Anterior cingulate cortex (tissue), 58 donors: ENCODE measurements at places on chromosomes 7 and 10.

- DNase-seq, result no peak
Observed at GRCh38 chr10:59435707-59436106, 73.4 kb upstream of the FAM13C start.

DNA sequence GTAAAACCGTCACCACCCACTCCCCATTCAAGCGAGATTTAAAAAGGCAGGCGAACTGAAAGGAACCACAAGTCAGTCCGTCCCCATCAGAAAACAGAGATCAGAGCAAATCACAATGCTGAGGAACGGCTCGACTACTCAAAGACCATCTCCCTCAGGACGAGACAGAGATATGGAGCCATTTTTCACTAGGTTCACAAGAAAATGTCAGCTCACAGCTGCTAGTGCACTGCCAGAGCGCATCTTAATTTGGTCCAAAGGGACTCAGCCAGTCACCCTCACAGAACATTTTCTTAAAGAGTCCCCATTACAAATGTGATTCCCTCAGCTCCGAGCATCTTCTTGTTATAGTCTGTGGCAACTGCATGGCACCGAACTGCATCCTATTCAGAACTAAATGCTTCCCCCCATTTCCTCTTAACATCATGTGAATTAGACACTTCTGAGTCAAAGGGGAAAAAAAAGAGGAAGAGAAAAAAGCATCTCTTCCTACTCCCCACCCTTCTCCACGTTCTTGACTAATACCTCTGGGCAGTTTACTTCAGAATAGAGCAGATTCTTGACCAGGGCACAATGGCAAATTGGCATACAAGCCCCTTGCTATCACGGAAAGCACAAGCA, 683.9 kb downstream of the MAGI2 start:
- no peak for DNase-seq

DNA sequence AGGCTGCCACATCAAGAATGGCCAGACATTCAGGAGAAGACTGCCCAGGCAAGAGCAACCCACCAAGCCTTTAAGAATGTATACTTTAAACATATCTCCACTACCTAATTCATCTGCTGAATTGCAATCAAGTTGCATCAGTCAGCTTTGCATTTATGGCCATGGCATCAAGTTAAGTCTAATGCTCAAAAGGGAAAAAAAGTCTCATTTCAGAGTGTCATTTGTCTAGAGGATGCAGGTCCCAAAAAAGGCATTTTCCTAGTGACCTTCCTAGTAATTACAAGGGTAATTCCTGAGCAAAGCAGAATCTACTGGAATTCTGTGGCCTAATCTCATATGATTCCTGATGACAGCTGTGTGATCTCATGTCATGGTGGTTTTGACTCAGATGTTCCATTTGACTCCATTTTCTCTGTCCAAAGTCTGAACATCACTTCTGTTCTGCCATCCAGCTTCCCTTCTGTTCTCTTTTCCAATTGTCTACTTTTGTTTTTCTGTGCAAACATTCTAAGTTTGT, 7.3 kb upstream of the CABCOCO1 start:
- no peak for DNase-seq

- no peak for DNase-seq
Observed at GRCh38 chr7:110839866-110840265, 251.1 kb upstream of the LRRN3 start.

DNA sequence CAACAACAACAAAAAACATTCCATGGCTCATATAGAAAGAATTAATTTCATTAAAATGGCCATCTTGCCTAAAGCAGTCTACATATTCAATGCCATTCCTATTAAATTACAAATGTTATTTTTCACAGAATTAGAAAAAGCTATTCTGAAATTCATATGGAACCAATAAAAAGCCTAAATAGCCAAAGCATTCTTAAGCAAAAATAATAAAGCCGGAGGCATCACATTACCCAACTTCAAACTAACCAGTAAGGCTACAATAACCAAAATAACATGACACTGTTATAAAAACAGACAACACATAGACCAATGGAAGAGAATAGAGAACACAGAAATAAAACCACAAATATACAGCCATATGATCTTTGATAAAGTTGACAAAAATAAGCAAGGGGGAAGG, 330.4 kb downstream of the KIF20B start:
- no peak for DNase-seq

GRCh38 chr7:111108000-111108399, 17.1 kb downstream of the LRRN3 start:
- DNase-seq, result no peak

GRCh38 chr10:483261-483660, 206.2 kb downstream of the DIP2C start:
- DNase-seq, result no peak

GRCh38 chr10:93447970-93448369, 34.2 kb downstream of the MYOF start:
- no peak for DNase-seq

DNA sequence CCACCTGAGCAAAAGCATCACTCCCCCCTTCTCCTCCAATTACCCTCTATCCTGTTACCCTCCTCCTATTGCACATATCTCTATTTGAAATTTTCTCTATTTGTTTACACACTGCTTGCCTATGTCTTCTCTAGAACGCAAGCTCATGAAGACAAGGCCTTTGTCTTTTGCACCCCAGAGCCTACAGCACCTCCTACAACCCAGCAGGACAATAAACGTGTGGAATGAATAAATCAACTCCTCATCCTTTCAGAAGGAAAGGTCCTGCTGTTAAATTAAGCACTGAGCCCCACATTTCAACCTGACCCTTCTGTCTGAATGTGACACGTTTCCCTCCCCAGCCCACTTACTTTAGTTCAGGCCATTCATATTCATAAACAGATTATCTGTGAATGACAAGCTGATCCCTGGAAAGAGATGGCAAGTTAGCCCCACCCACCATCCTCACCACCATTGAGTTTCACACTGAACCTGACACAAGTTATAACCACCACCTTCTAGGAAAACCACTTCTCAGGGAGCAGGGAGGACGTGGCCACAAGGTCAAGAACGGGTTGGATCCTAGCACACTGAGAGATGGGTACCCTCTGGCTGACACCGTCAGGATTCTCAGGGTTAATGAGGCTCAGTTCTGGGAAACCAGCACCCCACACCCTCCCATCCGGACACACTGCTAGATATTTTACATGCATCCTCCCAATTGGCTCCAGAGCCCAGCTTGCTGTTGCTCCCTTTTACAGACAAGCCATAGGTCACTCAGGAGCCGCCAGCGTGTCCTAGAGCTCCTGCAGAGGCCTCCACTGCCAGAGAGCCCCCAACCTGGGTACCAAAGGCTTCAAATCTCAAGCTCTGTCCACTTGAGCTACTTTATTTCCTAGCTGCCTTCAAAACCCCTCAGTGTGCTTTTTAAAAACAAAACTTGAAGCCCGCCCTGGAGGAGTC, 934 bp downstream of the PRTFDC1 start:
- DNase-seq, result peak; percentile 43

- DNase-seq, result no peak
Observed at GRCh38 chr10:34260904-34261303, 554.2 kb downstream of the PARD3 start.

DNA sequence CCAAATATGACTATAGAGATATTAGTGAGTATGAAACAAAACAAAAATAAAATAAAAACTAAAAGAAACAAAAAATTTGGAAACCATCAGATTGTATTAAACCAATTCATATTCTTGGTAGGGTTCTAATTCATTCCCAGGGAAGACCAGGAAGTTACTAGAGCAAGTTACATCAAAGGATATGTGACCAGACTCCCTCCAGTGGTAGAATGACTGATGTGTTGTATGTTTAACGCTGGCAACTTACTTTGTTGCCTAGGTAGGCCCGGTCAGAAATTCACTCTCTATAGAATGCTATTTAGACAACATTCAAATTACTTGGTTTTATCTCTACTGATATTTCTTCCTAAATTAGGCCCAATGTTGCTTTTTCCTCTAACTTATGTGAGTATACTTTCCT, 5.2 kb downstream of the PHYHIPL start:
- DNase-seq, result no peak

DNA sequence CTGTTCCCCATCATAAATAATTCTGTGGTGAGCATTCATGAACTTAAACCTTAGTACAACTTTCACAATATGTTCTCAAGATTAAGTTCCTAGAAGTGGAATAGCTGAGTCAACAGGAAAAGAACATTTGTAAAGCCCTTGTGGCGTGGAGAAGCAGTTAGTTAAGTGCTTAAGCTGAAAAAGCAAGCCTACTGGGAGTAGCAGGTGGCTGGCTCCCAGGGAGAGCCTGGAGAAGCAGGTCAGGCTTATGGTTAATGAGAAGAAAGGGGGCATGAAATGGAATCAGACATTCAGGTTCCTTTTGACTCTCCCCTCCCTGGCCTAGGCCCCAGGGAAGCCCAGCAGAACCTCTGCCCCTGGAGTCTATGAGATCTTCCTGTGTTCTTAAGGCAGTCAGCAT, 35.3 kb downstream of the VSTM4 start:
- DNase-seq, result no peak

DNA sequence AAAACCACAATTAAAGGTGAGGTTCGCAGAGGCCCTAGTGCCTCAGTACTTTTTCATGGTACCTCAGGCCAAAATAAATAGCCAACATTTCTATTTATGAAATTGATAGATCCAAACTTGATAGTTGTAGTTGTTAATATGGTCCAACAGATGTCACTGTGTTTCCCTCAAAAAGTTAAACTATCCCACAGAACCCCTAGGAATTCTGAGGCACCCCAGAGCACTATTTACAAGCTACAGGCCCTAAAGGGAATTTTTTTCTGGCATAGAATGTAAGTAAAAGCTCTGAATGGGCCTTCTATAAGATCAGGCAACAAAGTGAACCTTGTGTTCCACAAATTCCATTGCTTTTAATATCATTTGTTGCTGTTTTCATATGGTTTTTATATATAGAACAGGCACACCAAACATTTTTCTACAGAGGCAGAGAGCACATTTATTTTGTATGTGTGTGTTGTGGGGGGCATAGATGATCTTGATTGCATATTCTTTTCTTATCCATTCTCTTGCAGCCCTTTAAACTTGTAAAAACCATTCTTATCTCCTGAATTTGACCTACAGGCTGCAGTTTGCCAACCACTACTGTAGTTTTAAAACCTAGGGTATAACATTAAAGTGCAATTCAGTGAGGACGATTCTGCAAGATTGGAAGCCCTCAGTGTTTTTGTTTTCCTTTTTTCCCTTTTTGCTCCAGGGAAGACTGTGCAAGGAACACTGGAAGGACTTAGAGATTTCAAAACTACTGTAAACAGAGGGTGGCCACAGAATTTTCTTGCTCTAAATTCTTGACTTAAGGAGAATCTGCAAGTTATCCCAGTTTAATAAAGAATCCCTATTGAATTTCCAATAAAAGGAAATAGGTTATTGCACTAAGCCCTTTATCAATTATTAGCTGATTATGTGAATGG, 3.5 kb upstream of the ARL4A start:
- DNase-seq, result no peak

GRCh38 chr7:87912121-87912520, 21.9 kb upstream of the ADAM22 start:
- DNase-seq, result no peak

DNA sequence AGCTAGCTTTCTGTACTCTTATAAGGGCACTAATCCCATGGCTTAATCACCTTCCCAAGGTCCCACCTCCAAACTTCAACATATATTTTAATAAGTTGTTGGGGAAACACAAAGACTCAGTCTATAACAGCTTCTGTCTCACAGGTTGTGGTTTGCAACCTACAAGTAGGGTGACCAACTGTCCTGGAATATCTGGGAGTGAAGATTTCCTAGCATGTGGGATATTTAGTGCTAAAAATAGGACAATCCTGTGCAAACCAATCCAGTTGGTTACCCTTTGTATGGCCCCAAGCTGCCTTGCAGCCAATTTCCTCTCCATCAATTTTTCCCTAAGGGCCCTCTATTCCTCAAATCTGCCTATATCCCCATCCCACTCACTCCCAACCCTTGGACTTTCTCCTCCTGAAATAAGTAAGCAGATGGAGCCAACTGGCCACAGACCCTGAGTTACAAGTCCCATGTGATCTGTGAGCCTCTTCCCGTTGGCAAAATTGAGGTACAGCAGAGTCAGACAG, 82.3 kb downstream of the FAM13C start:
- DNase-seq, result no peak

DNA sequence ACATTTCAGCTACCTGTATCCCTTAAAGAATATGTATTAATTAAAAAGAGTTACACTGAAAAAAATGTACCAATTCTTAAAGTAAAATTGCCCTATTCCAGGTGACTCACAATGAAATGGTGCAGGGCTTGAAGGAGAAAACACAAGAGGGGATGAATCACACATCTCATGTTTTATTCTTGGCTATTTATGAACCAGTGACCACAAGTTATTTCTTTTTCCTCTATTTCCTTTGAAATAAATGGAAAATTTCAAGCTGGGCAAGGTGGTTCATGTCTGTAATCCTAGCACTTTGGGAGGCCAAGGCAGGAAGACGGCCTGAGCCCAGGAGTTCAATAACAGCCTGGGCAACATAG, 106.8 kb downstream of the UBE2H start:
- DNase-seq, result no peak

GRCh38 chr7:81851413-81851812, 81.6 kb upstream of the HGF start:
- no peak for DNase-seq

DNA sequence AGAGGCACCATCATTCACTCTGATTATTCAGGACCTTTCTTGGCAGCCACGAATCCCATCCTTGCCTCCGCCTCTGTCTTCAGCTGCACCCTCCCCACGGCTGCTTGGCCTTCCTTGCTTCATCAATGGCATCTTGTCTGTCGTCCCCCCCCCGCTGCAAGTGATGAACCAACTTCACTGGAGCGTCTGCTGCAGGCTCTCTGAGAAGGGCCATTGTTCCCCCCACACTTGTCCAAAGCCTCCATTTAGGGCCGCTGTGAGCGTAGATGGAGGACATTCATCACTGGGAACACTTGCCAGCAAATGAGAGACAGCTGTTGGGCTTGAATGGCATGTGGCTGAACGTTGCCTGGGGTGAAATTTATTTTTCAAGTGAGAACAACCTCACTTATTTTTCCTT, 20.1 kb downstream of the AFAP1L2 start:
- peak; percentile 27 for DNase-seq

DNA sequence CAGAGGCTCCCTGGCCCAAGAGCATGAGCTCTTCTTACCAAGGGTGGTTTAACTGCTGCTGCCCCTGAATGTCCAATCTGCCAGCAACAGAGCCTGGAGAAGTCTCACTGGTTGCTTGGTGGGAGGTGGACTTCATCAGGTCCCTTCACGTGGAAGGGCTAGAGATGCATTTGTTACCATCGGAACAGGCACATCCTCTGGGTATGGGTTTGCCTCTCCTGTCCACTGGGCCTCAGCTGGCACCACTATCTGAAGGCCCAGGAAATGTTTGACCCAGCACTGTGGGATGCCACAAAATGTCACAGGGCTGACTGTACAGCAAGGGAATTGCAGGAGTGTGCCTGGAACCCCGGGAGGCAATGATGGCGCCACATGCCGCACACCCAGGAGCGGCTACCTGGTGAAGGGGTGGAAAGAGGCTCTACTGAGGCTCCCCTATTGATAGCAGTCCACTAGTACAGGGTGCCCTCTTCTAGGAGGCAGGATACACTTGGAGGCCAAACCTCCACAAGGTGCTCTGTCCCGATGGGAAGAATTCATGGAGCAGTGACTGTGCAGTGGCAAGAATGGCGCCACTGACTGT, 603.1 kb upstream of the MGMT start:
- no peak for DNase-seq
